SJSA1 (cell line): ENCODE measurements at places on chromosomes 7 and 10. TPM values are rescaled to one million over a fixed set of nuclear protein-coding genes. Genes with fewer than 3 reads are reported as not detected.

GRCh38 chr10:58299580-58299979 lies 30.6 kb downstream of the CISD1 start:
- DNase-seq: peak; percentile 50

Gene ASZ1
- total RNA-seq: not detected in 2 replicates

DNA sequence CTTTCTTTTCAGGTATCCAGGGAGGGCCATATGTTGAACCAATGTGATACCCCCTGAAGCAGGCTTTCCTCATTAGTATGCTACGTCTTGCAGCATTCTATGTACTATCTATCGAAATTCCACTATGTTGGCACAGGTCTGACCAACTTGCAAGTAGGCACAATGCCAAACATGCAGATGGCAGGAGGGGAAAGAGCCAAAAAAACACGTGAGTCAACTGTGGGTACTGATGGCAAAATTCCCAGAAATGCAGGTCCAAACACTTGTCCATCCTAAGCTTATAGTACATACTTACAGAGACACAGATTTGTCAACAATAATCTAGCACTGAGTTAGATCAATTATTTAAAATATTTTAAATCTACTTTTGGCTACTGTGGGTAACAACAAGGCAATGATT lies 394.9 kb downstream of the DGKB start:
- no peak for DNase-seq

GRCh38 chr10:101293007-101293723 lies 60.8 kb upstream of the BTRC start:
- no peak for DNase-seq

Gene CXCL12
- not detected in 2 replicates for total RNA-seq

- DNase-seq: no peak
Measured at GRCh38 chr7:81333536-81333935, 414.7 kb upstream of the SEMA3C start.

- no peak for DNase-seq
Measured at GRCh38 chr10:91555455-91555854, 77.4 kb downstream of the PPP1R3C start.
